Activated gamma-delta T cell (primary cell): ENCODE measurements at places on chromosomes 5 and 9.

- DNase-seq: no peak
Measured at GRCh38 chr5:86565197-86565789, 52.4 kb upstream of the COX7C start.

- DNase-seq: no peak
Measured at GRCh38 chr5:89342106-89342876, 459.3 kb upstream of the MEF2C start.

DNA sequence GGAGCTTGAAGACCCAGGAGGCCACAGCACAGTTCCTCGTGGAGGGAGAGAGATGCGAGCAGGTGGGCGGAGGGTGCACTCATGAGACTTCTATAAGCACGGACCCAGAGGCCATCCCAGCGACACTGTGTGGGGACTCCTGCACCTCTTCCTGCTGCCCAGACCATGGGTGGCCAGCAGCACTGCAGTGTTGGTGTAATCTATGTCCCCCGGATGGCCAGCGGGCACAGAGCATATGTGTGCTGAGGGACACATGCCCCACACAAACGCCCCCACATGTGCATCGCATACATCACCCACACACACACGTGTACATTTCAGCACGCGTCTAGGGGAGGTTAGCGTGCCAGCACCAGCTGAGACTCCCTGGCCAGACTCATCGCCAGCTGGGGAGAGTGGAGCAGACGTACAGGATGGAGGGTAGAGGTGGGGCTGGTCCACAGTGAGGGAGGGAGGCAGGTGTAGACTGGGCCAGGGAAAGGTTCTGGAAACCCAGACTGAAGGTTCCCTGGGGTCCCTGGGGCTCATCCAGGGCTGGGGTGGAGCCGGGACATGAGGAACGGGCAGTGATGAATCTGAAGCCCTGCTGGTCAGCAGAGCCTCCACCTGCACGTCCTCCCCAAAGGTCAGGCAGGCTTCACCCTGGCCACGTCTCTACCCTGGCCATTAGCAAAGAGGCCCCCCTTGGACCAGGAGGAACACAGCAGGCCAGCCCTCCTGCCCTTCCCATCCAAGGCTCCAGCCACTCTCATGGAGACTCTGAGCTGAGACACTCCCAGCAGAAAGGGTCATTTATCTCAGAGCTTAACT is 27.6 kb downstream of the ADAMTS2 start:
- DNase-seq: no peak

DNA sequence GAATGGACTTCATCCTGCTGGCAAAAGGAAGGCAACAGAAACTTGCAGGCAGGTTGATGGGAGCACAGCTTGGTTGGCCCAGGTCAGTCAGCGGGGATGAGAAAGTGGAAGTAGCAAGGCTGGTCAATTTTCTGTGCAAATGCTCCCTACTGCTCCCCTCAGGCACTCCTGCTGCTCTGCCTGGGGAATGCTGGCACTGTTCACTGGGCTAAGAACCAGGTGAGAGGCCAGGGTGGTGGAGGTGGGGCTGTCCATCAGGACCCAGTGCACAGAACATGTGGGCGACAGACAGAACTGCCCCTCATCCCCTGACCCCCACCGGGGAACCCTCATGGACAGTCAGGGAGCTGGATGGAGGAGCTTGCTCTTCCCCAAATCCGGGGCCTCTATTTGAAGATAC is 593.1 kb downstream of the IRX1 start:
- DNase-seq: no peak

DNA sequence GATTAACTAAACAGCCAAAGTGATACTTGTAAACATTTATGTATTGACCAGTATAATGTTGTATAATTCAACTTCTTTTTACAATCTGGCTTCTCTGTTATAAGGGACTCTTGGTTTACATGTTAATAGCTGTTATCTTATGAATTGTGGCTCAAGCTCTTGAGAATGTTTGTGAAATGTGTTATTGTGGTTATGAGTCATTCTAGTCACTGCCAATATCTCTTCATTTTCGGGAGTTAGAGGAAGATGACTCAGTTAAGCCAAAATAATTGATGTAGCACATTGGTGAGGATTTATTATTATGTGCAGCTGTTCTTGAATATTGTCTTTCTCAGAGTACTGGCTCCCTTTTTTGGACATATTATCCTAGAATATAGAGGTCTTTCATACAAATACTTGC is 655.2 kb upstream of the RIOK2 start:
- DNase-seq: no peak

- DNase-seq: no peak
Measured at GRCh38 chr5:125134216-125135081, 388.0 kb upstream of the ZNF608 start.

- no peak for DNase-seq
Measured at GRCh38 chr5:60333005-60333571, 366.9 kb downstream of the DEPDC1B start.

DNA sequence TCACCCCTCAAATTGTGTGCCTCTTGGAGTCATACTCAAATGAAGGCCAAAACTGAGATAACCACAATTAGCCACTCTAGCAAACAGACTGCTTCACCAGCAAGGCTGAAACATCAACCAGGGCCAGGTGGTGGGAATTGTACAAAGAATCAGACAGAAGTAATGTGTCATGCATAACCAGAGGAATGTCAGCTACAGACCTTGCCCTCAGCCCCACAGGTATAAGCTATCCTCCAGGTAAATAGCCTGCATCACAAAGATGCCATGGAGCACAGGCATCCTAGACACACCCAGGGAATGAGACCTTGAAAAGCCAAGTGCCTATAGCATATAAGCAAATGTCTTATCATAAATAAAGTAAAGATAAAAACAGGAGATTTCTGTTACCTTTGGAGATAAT is 242.7 kb downstream of the CETN3 start:
- DNase-seq: no peak

DNA sequence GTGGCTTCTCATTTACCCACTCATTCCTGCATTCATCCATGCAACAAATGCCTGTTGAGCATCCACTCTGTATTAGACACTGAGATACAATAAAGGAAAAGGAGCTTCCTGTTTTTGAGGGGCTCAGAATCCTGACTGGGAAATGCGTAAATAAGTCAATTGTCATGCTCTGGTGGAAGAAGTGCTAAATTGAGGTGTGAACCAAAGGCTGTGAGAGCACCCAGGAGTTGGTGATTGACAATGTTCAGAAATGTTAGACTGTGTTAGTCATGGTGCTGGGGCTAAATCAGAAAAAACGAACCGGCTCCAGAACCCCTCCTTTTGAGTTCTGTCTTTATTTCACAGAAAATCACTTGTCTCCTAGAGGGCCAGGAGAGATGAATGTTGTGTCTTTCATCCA is 558.6 kb upstream of the SGCD start:
- no peak for DNase-seq

DNA sequence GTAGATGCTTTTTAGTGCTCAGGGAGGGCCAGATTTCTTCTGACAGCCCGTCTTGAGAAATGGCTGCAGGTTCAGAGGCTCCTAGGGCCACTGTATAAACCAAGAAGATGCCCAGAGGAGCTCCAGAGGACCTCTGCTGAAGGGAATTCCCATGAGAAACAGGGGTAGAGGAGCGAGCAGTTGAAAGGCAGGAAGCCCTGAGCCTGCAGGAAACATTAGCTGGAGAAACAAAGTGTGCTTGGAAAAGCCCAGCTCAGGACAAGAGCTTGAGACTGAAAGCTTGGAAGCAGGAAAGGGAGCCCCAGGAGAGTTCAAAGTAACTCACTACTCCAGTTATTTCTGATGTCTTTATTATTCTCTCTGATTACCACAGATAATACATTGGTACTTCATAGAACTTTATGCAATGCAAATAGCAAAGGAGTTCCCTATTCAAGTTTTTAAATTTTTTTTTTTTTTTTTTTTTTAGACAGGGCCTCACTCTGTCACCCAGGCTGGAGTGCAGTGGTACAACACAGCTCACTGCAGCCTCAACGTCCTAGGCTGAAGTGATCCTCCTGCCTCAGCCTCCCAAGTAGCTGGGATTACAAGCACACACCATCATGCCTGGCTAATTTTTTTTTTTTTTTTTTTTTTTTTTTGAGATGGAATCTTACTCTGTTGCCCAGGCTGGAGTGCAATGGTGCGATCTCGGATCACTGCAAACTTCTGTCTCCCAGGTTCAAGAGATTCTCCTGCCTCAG is 16.5 kb downstream of the HBEGF start:
- no peak for DNase-seq

GRCh38 chr9:113143432-113144227 is 7.2 kb upstream of the SLC31A2 start:
- no peak for DNase-seq

GRCh38 chr9:81211741-81212140 is 477.6 kb downstream of the TLE1 start:
- no peak for DNase-seq

DNA sequence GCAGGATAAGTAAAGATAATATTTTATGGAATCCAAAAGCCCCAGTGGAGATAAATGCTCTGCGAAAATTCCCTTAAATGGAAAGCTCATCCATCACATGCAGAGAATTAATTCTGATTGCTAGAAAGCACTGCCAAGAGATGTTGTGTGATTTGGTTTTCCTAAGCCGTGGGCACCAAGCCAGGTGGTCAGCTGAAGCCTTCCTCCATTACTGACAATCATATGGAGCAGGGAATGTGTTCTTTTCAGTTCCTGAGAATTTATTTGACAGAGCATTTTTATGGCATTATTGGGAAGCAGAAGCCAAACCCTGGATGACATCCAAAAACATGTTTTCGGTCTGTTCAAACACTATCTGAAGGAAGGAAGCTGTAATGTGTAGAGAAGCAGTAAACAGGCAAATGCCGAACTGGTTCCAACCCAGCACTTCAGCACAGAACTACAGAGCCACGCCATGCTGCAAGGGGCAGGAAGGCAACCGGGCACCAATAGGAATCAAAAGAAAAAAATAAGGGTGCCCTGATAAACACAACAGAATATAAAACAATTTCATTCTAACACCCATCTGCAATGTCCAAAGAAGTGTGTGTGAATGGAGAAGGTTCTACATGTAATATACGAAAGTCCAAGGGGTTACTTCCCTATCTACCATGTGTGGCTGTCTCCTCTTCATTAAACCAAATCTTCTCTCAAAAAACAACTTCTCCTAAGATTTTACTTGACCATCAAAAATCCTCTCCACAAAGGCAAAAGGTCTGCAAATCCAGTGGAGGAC is 12.3 kb downstream of the ARSB start:
- DNase-seq: no peak

GRCh38 chr9:136441191-136441680 is 1.6 kb upstream of the INPP5E start:
- no peak for DNase-seq

DNA sequence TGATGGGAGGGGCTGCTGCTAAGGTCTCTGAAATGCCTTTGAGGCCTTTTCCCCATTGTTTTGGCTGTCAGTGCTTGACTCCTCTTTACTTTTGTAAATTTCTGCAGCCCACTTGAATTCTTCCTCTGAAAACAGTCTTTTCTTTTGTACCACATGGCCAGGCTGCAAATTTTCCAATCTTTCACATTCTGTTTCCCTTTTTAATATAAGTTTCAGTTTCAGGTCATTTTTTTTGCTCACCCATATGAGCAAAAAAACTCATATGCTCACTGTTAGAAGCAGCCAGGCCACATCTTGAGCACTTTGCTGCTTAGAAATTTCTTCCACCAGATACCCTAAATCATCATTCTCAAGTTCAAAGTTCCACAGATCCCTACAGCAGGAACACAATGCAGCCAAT is 234.6 kb upstream of the ADRA1B start:
- no peak for DNase-seq

- no peak for DNase-seq
Measured at GRCh38 chr5:136192015-136192525, 892 bp downstream of the SMIM32 start.

GRCh38 chr9:93413530-93413929 is 38.0 kb upstream of the FAM120A start:
- DNase-seq: no peak

DNA sequence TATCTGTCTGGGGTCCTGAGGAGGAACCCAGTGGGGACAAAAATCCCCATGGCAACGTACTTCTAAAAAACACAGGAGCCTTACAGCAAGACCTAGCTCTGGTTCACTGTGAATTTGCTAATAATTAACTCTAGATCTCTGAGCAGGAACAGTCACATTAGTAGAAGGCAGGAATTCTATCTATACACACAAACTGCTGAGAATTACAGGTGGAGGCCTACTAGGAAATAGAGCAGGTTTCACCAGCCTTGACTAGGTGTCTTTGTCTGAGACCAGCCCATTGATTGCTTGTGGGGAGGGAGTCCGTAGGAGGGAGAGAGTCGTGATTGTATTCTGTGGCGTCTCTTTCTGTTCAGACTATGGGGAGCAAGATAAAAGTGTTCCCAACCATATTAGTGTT is 44.8 kb downstream of the PRLR start:
- no peak for DNase-seq

- DNase-seq: no peak
Measured at GRCh38 chr9:26219961-26220360, 541.7 kb upstream of the TUSC1 start.

- no peak for DNase-seq
Measured at GRCh38 chr5:149828161-149829011, 98.3 kb downstream of the PPARGC1B start.

DNA sequence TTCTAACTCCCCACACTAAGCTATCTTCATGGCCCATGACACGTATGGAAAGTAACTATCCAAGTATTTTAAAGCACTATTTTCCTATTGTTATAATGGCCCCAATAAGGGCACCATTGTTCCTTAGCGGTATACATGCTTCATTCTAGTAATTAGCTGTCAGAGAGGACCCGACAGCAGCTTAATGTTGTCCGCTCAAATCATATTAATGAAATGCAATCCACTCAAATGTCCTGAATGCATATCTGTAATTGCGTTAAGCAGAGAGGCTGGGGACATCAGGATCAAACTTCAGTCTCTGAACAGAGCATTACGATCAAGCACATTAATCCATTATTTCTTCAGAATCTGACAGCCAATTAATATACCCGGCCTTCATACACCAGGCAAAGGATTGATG is 139.7 kb downstream of the CRB2 start:
- DNase-seq: no peak

GRCh38 chr5:139847091-139847490 is 51.5 kb downstream of the PSD2 start:
- no peak for DNase-seq

DNA sequence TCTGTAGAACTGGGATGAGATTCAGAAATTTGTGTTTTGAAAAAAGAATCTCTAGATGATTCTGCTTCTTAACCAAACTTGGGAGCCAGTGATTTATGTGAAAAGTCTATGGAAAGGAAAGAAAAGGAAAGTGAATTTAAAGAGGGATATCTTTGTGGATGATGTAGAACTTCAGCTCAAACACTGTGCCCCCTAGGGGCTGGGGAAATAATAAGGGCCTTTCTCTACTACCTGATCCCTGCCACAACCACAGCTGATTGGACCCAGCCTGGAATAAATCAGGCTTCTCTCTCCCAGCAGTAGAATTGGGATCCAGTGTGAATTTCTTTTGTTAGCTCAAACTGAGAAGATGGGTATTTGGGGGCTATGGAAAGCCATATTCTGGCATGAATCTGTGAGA is 155.0 kb downstream of the PRELID2 start:
- no peak for DNase-seq

GRCh38 chr5:573976-574375 is 38.2 kb upstream of the CEP72 start:
- no peak for DNase-seq

DNA sequence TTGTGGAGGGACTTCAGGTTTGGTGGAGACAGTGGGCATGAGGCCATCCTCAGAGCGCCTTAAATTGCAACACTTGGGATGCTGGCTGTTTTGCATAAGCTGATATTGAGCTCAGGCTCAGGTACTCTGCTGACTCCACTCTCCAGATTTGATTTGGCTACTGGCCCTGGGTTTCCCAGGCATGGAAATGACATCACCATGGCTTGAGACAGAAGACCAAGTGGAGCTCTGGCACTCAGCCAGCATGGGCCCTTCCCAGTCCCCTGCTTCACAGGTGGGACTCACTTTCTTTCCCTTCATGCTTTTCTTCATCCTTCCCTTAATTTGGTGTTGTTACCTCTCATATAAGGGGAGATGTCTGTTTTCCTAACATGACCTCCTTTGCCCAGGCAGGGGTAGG is 72.0 kb upstream of the IL12B start:
- no peak for DNase-seq
